Ammon's horn (tissue), 1 donor: ENCODE measurements at places on chromosomes 6 and 20.
A peak's percentile ranks its signal among the peaks of the same experiment; 100 is the strongest.

- no peak for DNase-seq
These were observed 1.9 kb downstream of the BAG2 start for GRCh38 chr6:57173886-57174510.

DNA sequence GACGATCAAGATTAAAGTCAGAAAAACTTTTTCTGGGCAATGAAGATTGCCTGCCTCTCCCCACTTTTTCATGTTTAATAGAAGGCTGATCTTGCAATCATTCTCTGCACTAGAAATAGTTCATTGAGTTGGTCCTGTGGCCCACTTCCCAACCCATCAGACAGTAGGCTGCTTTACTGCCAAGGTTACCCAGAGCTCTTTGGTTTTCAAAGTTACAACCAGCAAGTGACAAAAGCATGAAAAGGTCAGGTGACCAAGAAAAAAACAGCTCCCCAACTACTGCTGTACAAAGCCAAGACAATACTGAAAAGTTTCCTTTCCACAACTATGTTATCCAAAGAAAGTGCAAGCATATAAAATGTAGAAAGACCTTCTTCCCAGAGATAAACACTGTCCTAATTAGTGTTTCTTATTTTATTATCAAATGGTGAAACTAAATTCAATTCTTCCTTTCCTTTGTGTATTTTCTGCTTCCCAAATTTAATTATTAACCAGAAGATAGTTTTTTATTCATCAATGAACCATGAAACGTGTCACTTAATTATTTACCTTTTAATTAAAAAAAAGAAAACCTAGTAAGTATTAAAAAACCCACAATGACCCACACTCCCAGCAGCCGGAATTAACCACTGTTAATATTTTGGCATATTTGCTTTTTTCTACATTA lies 16.6 kb downstream of the DNAAF9 start:
- DNase-seq = peak; percentile 57

GRCh38 chr20:37711994-37712964 lies 18.4 kb downstream of the CTNNBL1 start:
- DNase-seq = peak; percentile 55

DNA sequence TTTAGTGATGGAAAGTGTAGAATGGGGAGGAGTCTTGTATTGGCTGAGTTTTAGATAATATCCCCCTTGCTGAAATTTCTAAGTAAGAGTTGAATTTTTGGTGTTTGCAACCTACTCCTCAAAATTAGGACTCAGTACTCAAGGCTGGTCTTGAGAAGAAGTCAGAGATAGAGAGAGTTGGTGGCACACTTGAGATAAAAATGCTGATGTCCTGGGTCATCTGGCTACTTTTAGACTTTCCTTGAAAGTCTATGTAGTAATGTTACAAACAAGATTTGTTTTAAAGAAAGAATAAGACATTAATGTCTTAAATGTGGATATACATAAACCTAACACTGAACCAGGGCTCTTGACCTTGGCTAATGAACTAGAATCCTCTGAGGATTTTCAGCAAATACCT lies 62.5 kb upstream of the MLIP start:
- no peak for DNase-seq

DNA sequence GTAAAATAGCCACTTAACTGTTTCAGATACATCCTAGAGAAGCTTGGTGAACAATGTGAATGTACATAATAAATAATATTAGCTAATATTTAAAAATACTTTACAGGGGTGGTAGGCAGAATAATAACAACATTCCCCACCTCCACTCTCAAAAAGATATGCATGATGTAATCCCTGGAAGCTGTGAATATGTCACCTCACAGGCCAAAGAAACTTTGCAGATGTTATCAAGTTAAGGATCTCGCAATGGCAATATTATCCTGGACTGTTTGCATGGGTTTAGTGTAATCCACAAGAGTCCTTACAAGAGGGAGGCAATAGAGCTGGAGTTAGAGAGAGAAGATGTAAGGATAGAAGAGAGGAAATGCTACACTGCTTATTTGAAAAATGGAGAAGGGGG lies 7.0 kb upstream of the PTPRK start:
- DNase-seq = no peak

GRCh38 chr6:6865611-6866010 lies 242.2 kb upstream of the RREB1 start:
- no peak for DNase-seq

DNA sequence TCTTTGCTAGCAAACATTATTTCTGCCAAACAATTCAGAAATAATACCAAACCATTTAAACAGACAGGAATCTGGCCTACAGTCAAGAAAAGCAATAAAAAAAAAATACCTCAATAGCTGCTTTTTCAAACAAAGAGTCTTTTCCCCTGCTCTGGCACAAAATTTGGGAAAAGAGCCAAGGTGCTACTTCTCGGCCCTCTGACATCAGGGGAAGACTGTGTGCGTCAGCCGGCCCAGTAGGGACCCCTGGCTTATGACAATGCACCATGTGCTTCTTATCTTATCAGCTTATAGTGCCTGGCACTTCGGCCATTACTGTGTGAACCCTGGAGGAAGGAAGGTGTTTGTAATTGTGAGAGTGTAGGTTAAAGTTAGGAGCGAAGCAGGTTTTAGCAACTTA lies 89.4 kb downstream of the PDE10A start:
- peak; percentile 24 for DNase-seq

- DNase-seq = no peak
These were observed 35.1 kb upstream of the UNC93A start for GRCh38 chr6:167255918-167256553.

DNA sequence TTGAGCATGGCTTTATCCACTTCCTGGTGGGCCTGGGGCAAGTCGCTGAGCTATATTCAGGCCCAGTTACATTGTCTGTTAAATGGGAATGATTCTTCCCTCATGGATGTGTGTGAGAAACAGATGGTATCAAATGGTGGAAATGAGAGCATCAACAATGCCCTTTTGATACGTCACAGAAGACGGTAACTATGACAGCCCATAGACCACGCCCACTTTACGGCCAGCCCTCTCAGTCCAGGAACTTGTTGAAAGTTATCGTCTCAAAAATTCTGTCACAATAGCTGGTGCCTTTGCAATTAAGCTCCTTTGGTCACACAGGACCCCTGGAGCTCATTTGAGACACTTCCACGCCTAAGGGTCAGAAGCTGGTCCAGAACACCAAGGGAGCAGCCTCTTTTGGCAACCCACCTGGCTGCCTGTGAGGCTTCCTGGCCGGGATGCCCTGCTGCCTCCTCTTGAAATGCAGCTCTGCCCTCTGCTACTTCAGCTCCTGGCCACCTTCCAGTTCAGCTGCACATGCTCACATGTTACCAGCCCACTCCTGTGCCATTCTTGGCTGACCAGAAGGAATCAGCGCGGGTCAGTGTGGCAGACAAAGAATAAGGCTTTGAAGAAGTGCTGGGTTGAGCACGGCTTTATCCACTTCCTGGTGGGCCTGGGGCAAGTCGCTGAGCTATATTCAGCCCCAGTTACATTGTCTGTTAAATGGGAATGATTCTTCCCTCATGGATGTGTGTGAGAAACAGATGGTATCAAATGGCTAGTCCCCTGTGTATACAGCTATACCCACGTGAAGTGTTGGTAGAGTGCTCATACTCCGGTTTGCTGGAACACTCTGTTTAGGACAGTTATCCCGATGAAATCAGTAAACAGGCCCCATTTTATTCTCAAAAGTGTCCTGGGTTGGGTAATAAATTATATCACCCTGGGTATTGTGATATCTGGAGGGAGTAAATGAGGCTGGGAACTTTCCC lies 199.2 kb upstream of the SUPT3H start:
- DNase-seq = peak; percentile 47

GRCh38 chr6:31952140-31952805 lies 6.4 kb downstream of the CFB start:
- peak; percentile 66 for DNase-seq

DNA sequence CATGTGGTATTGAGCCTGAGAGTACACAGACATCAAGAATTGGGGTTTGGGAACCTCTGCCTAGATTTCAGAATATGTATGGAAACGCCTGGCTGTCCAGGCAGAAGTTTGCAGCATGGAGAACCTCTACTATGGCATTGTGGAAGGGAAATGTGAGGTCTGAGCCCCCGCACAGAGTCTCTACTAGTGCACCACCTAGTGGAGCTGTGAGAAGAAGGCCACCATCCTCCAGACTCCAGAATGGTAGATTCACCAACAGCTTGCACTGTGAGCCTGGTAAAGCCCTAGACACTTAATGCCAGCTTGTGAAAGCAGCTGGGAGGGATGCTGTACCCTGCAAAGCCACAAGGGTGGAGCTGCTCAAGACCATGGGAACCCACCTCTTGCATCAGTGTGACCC lies 658.2 kb downstream of the HACE1 start:
- no peak for DNase-seq

GRCh38 chr20:3812975-3813847 lies 7.1 kb upstream of the AP5S1 start:
- no peak for DNase-seq

GRCh38 chr6:40312213-40313015 lies 274.8 kb downstream of the LRFN2 start:
- peak; percentile 48 for DNase-seq

GRCh38 chr6:132780770-132781371 lies 17.6 kb downstream of the SLC18B1 start:
- no peak for DNase-seq

GRCh38 chr20:36121981-36122930 lies 32.3 kb upstream of the EPB41L1 start:
- DNase-seq = no peak

DNA sequence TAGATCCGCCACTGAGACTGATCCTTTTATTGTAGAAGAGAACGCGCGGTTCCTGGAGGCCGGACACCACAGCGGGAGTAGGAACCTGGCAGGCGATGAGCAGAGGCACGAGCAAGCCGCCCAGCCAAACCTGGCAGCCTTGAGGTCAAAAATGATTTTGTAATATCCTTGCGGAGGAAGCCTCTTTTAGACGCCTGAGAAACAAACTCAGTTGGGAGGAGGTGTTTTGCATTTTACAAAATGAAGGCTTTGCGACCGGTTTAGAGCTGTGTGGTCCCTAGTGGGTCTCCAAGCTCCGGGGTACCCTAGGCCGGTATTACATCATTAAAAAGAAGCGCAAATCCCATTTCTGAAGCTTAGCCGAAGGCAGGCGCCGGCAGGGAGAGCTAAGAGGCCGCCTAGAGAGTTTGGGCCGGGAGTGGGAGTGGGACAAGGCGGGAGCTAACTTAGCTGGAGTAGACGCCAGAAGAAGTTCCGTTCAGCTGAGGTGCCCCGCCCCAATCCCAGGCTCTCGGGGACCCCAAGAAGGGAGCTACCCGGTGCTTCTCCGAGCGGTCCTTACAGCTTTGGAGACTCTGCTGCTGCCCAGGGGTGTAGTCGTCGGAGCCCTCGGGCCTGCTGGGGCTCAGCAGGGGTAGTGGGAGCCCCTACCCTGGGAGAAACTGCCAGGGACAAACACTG lies 1.9 kb upstream of the TBX18 start:
- DNase-seq = no peak

GRCh38 chr6:37667050-37667814 lies 30.5 kb downstream of the MDGA1 start:
- no peak for DNase-seq

DNA sequence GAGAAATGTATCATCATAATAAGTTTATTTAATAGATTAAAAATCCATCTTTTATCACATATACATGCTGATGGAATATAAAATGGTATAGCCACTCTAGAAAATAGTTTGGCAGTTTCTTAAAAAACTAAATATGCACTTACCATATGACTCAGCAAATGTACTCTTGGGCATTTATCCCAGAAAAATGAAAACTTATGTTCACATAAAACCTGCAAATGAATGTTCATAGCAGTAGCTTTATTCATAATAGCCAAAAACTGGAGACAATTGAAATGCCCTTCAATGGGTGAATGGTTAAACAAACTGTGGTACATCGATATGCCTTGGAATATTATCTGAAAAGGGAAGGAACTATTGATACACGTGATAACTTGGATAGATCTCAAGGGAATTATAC lies 6.4 kb upstream of the NCOA7 start:
- no peak for DNase-seq

- no peak for DNase-seq
These were observed 89.0 kb downstream of the IPCEF1 start for GRCh38 chr6:154267508-154268106.
